Camera-type eye (tissue), 1 donor: ENCODE measurements at places on chromosomes 2 and 18. TPM values are rescaled to one million over a fixed set of nuclear protein-coding genes. Genes with fewer than 3 reads are reported as not detected.

Gene FN1
- 592 TPM for total RNA-seq

Gene MEP1B
- total RNA-seq: not detected

Gene C2orf66
- total RNA-seq: 0.55 TPM

Gene EVA1A
- total RNA-seq: 13.2 TPM

Gene AMER3
- total RNA-seq: 11.8 TPM

Gene YES1
- total RNA-seq: 118 TPM

Gene CERKL
- total RNA-seq: 39.1 TPM

Gene SLC38A11
- total RNA-seq: 52.7 TPM

Gene SLC9A2
- total RNA-seq: 0.49 TPM

Gene NXPH2
- total RNA-seq: 9.1 TPM
